Spinal cord (tissue), 10 donors: ENCODE measurements at places on chromosomes 1 and 21. TPM values are rescaled to one million over a fixed set of nuclear protein-coding genes. Genes with fewer than 3 reads are reported as not detected.

ATP1A1 gene
- 179 TPM for total RNA-seq

MAP3K21 gene
- 6.1 TPM for total RNA-seq

- DNase-seq, result no peak
Observed at GRCh38 chr1:234917495-234918180, 211.0 kb downstream of the TOMM20 start.

DNA sequence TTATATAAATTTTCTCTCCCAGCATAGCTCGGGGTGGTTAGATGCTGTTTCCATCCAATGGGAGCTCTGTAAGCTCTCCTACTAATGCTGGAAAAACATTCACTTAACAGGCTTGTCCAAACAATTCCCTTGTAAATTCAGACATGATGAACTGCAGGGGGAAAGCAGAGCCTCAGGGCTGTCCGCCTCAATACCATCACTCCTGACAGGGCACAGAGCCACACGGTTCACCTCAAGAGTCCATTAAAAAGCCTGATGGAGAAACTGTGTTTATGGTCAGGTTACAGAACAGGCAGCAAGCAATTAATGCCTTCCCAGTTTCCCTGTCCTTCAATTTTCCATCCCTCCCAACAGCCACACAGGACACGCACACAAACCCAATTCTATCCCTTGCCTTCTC lies 171.0 kb downstream of the BRINP2 start:
- DNase-seq, result no peak

FCRLB gene
- total RNA-seq, result 2.4 TPM

DNA sequence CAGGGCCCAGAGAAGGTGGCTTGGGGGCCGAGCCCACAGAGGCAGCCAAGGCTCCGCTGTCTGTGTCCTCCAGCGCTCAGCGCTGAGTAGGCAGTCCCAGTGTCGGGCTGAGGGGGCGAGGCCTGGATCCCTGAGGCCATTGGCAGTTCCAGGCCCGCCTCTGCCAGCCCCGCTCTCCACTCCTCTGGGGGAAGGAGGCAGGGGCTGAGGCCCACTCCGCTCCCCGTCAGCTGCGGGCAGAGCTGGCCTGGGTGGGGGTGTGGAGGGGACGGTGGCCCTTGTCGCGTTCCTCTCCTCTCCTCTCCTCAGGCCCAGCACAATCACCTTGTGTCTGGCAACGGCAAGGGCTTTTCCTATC lies 132.8 kb downstream of the CASZ1 start:
- DNase-seq, result peak; percentile 57

EDN2 gene
- not detected for total RNA-seq

SYDE2 gene
- total RNA-seq, result 11.7 TPM

DNA sequence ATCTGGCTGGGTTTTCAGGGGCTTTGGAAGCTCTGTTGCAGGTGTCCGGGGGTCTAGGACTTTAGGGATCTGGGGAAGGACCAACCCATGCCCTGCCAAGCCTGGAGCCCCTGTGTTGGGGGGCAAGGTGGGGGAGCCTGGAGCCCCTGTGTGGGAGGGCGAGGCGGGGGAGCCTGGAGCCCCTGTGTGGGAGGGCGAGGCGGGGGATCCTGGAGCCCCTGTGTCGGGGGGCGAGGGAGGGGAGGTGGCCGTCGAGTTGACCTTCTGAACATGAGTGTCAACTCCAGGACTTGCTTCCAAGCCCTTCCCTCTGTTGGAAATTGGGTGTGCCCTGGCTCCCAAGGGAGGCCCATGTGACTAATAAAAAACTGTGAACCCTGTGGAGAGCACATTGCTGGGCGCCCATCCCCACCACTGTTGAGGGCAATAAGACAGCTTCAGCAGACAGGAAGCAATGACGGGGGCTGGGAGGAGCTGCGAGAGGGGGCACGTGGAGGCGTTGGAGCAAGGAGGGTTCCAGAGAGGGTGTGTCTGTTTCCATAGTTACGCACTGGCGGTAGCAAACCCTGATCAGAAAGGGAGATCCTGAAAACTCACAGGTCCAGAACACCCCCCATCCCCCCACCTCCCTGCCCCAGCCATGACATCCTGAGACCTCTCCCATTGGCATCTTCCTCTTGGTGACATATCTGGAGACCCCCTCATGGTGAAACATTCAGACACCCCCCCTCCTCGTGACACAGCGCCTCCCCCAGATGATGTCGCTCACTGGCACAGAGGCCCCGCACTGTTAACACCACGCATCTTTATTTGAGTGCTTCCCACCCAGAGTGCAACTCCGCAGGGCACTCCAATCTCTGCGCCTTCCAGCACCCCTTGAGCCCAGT lies 8.4 kb downstream of the MYBPH start:
- no peak for DNase-seq

DNA sequence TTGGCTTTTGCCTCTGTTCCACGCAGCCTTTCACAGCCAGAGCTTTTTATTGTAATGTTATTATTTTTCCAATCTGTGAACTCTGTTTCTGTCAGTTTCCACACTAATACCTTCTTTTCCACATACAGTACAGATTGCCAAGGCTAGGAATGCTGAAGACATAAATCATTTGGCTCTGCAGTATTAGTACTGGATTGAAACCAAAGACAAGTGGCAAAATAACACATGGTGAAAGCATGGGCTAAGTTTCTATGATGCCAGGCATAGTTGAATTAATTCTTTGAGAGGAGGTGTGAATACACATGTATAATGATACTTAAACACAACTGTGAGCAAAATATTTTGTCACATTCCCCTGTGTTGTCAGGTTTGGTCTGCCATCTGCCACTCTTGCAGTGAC lies 73.5 kb downstream of the TMEM200B start:
- DNase-seq, result no peak

DNA sequence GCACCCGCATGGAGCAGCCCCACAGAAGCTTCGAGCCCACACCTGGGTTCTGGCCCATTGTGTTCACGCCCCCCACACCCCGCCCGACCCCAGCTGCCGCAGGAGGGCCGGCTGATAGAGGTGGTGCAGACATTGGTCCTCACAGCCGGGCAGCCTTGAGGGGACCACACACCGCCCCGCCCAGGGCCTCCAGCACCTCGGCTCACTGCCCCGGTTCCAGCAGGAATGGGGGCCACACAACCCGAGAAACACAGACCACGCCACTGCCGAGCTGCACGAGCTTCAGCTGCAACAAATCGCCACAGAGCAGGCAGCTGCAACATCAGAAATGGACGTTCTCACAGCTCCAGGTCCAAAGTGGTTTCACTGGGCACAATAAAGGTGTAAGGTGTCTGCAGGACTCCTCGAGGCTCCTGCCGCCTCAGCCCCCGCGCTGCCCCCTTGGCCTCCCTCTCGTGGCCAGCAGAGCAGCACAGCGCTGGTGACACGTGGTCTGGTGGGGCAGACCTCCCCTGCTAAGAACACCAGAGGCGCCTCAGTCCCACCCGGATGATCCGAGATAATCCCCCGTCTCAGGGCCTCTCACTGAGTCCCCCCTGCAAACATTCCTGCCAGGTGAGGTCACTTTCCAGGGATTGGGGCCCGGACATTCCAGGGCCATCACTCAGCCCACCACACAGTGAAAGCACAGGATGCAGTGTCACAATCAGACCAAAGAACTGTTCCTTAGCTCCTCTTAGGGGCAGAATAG lies 62.3 kb upstream of the ADARB1 start:
- DNase-seq, result no peak

DNA sequence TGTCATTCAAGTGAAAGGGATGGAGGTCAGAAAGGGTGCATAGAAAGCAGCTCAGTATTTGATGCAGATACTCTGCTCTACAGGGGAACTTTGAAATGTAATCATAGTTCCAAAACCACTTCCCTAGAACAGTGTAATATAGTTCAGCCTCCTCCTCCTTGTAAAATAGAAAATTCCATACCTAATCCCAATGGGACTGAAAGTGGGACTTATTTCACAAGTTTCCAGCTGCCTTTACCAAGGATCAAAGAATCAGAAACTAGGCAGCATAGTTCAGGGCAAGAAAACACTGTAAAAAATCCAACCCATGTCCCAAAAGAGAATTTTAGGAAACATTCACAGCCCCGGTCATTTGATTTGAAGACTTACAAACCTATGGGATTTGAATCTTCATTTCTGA lies 8.1 kb upstream of the TMCO2 start:
- DNase-seq, result no peak

DNA sequence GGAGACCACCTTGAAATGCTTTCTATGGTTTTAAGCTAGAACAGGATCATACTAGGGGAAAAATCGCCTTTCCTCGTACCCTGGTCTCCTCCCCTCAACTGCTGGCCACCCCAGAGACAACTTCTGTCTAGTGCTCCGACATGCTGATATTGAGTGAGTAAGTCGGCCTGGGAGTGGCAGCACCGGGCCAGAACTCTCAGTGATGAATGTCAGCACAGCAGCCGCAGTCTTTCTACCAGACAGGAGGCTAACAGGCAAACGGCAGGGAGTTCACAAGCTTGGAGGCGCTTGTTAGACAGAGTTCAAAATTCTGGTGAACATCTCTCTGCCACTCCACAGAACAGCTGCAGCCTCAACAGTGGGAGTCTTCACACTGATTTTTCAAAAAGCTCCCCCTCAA lies 716.9 kb downstream of the ADGRL2 start:
- peak; percentile 4 for DNase-seq

- no peak for DNase-seq
Observed at GRCh38 chr1:44035726-44036408, 4.6 kb upstream of the SLC6A9 start.

GRCh38 chr1:110152133-110152785 lies 2.0 kb downstream of the SLC6A17 start:
- DNase-seq, result no peak

- no peak for DNase-seq
Observed at GRCh38 chr1:23462766-23463165, 21.2 kb downstream of the ASAP3 start.

DNA sequence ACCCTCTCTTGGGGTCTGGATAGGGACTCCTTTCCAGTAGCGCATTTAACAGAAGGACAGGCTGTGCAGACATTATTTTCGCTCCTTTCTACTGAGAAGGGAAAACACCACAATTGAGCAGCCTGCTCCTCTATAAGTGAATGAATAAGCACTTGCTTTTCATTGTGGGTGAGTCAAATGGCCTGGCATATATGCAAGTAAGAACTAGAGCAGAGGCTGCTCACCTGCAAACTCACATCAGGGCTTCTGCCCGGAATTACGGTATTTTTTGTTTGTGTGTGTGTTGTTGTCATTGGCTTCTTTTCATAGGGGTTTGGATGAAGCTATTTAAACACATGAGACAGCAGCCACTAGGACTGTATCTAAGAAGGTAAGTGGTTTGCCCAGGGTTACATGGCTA lies 200.1 kb upstream of the CAMK1G start:
- no peak for DNase-seq

DNA sequence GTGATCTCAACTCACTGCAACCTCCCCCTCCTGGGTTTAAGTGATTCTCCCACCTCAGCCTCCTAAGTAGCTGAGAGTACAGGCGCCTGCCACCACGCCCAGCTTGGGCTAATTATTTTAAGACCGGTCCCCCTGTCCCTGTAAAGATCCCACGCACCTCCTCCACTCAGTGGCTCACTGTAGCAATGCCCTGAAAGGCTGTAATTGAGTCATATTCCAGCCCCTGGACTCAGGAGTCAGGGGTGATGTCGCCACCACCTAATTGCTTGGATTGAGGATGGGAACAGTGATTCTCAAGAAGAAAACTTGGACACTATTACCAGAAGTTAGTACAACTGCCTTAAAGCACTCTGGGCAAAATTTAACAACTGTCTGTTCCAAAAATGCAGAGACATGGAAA lies 3.1 kb upstream of the EDARADD start:
- no peak for DNase-seq

DNA sequence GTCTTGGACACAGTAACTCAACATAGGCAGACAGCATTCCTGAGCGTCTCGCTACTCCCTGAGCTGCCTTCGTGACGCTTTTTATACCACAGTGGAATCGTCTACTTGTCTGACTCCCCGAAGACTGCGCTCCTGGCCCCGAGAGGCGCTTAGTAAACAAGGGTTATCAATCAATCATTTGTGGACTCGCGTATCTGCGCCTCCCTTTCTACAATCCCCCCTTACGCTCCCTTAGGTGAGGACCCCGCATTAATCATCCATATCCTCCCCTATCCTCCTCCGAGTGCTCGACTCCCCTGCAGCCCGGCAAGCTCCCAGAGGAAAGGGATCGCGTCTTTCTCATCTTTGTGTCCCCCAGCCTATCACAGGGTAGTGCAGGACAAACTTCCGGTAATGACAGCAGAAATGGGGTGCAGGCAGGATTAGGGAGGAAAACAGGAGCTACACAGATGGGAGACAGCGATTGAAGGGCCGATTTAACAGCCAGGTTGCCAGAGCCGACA lies 522 bp downstream of the TMEM59 start:
- no peak for DNase-seq

GRCh38 chr1:211643324-211644212 lies 31.9 kb downstream of the NEK2 start:
- DNase-seq, result no peak

DNA sequence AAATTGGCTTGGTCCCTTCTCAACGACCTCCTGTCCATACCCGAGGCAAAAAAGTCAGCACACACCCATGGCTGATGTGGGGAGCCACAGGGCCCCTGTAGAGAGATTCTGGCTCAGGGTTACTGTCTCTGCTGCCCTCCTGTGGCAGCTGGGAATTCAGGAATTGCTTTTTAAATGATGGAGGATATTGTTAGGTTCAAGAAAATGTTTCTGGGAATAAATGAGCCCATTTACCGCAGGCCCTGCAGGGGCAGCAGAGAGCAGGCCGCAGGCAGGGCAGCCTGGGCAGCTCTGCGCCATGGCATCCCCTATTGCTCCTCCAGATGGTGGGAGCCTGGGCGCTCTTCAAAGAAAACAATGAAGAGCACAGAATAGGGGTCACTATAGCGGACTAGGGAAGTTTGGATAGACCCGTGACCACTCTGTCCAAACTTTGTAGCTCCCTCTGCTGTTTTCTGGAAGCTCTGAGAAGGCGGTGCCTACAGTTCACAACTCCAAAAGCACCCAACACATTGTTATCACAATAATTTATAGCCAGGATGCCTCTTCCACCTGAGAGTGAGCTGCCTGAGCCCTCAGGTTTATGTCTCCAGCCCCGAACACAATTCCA lies 201.1 kb downstream of the BACH1 start:
- DNase-seq, result no peak

TAS1R2 gene
- not detected for total RNA-seq

GRCh38 chr1:184116287-184116686 lies 64.8 kb downstream of the TSEN15 start:
- DNase-seq, result no peak

- DNase-seq, result no peak
Observed at GRCh38 chr1:112509005-112509659, 367 bp downstream of the WNT2B start.

TDRD10 gene
- total RNA-seq, result 1.4 TPM

GRCh38 chr1:116486424-116486823 lies 84.4 kb downstream of the CD58 start:
- DNase-seq, result no peak

ITLN2 gene
- 0.20 TPM for total RNA-seq

KRTAP19-1 gene
- total RNA-seq, result not detected

DCST1 gene
- not detected for total RNA-seq

AQP10 gene
- total RNA-seq, result 0.30 TPM

GRCh38 chr1:180849031-180849775 lies 63.5 kb upstream of the KIAA1614 start:
- no peak for DNase-seq

- no peak for DNase-seq
Observed at GRCh38 chr1:42940851-42941639, 17.6 kb downstream of the SLC2A1 start.
